ENCODE measurements at places on chromosomes 7 and 10.

DNA sequence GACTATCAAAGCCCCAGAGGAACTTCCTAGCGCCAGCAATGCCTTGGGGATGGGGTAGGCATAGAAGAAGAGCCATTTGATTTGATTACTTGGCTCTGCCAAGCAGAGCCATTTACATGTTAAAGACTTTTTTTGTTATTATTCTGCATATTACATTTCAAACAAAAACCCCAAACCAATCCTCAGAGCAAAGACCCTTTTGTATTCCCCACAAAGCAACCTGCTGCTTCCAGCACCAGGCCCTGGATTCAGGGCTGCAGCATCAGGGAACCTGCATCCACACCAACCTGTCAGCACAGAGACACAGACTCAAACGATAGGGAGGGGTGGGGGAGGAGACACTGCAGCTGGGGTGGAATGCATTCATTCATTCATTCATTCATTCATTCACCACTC, 73.2 kb downstream of the GRID1 start:
- DNase-seq: no peak

DNA sequence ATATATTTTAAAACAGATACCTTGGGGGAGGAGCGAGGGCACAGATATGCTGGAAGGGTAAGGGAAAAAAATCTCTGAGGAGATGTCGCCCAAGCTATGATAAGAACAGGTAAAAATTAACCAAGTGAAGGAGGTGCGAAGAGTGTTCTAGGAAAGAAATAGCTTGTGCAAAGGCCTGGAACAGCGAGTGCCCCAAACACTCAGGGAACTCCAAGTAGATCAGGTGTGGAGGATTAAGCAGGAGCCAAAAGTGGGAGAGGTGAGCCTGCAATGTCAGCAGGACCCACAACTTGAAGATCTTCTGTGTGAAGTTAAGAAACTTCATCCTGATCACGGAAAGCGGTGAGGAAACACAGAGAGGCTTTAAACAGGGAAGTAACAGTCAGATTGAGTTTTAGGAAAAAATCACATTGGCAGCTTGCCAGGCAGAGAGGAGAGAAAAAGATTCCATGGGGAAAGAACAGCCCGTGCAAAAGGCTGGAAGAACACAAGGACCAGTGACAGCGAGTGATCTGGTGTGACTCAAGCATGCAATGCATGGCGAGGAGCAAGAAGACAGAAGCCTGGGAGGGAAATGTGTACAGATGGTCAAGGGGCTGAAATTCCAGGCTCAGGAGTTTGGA, 30.7 kb downstream of the FGF8 start:
- DNase-seq: no peak

GRCh38 chr10:95791425-95791979, 35.5 kb downstream of the ENTPD1 start:
- DNase-seq: no peak

- no peak for DNase-seq
Measured at GRCh38 chr7:95781961-95782586, 9.7 kb downstream of the DYNC1I1 start.

GRCh38 chr7:159226011-159226702, 81.5 kb upstream of the VIPR2 start:
- DNase-seq: no peak

DNA sequence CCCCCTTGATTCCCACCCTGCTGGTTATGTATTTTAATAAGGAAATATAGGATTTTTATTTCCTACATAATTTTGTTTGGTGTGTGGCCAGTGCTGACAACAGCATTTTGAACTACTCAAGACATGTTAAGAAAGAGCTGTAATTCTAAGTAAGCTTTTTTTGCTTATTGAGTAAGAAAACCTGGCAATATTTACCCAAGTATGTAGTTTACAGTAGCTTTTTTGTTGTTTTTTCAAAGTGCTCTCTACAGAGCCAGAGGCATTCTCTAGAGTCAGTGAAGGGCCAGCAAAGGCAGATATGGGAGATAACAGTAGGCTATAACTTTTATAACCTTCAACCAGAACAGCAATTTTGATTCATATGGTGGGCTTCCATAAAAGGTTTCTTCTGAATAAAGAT, 63.2 kb upstream of the TMEM168 start:
- no peak for DNase-seq

GRCh38 chr10:106254071-106254470, 910.4 kb downstream of the SORCS1 start:
- DNase-seq: no peak

DNA sequence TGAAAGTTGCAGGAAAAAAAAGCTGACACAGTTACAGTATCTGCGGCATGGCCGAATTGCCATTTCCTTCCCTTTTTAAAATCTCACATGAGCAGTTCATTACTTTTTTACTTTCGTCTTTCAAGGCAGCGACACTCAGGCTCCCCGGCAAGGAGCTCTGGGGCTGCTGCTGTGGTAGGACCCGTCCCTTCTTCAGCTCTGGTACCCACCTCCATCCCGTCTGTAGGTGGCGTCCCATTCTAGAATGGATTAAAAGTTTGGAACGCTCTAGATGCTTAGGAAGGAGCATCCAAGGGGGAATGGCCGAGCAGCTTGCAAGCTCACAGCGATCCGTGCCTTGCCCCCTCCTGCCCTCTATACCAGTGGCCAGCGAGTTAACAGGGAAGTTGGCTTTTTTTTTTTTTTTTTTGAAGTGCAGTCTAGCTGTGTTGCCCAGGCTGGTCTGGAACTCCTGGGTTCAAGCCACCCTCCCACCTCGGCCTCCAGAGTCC, 22.8 kb upstream of the TTYH3 start:
- no peak for DNase-seq

DNA sequence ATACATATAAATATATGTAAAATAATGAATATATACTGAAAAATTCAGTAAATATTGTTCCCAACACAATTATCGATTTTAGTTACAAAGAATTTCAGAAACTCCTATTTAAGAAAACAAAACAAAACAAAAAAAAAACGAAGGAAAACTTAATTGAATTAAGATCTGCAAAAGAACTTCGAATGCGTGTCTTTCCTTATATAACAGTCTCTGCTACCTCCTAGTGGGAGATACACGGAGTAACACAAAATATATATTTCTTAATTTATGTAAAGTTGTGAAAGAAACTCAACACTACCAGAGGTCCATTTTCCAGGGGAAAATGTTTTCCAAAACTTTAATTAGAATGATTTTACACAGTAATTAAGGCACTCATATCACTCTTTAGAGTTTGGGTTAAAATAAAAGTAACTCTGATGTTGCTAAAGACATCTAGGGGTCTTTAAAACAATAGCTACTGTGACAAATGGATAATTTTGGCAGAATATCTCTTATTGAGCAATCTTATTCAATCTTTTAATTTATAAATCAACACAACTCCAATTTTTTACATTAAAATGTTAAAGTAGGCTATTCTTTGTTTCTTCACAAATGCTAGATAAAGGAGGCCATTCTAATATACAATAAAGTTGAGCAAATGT, 41.6 kb downstream of the NEBL start:
- DNase-seq: peak; percentile 29

- no peak for DNase-seq
Measured at GRCh38 chr10:73110345-73110849, at the start of gene NUDT13. TSS of gene NUDT13 (plus strand) at chr10:73110455. CDS start at chr10:73114366, 3,911 bp downstream.

DNA sequence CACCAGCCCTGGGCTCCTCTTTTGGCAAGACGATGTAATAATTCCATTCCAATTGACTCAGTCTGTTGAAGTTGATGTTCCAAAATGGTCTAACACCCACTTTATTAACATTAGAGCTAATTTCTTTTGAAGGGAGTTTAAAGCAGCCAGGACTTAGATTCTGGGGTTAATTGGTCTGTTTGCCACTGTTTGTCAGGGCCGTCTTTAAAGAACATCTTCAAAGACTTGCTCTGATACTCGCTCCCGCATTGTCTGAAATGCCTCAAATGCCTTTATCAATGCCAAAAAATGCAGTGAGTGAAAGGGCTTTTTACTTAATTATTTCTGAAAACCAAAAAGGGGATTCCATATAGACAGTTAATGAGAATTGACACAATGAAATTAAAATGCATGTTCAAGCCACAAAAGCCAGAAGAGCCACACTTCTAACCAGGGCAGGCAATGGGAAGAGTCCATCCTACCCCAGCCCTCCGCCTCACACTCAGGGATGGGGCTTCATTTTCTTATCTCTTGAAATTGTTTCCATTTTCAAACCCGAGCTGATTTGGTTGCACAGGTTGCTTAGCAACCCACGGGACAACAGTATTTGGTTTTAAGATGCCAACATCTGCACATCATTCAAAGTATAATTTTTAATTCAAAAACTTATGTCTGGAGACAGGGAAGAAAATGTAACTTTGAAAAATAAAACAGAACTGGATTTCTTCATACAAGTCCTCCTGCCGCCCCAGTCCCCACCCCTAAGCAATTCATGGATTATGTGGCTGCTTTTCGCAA, 163.0 kb downstream of the FGFR2 start:
- DNase-seq: no peak

GRCh38 chr7:73891178-73891885, 30.4 kb downstream of the TMEM270 start:
- no peak for DNase-seq

DNA sequence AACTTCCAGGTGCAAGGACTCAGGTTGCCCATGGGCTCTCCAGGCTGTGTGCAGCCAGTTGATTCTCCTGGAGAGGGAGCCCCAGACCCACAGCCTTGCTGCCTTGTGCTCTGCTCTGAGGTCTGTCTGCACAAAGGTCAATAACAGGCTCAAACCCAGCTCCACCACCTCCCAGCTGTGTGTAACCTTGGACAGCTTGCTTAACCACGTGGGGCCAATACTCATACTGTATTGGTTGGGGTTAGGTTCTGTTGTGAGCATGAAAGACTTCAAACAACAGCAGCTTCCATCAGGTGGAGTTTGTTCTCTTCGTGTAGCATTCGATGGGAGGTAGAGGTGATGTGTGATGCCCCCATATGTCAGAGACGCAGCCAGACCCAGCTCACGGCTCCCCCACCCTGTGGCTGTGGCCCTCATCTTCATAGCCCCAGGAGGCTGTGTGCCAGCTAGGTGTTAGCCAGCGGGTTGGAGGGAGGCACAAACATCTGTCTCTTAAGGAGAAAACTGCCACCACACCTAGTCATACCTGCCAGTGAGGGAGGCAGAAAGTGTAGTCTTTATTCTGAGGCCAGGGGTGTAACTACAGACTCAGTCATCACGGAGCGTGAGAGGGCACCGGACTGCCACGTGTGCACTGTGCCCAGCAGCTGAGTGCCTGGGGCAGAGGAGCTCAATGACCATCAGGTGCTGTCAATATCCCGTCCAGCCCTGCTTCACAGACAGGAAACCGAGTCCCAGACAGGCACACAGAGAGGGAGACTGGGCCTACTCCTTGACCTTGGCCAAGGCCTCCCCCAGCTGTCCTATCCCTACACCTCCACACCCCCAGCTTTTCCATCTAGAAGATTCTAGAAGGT, 8.1 kb upstream of the POLD2 start:
- DNase-seq: no peak

Data from NCI-H1105 treated with DMSO at 0.1 percent for 48 hours (cell line).